NCI-H1694 (cell line): ENCODE measurements at places on chromosomes 6 and 20.
A peak's percentile ranks its signal among the peaks of the same experiment; 100 is the strongest.

DNA sequence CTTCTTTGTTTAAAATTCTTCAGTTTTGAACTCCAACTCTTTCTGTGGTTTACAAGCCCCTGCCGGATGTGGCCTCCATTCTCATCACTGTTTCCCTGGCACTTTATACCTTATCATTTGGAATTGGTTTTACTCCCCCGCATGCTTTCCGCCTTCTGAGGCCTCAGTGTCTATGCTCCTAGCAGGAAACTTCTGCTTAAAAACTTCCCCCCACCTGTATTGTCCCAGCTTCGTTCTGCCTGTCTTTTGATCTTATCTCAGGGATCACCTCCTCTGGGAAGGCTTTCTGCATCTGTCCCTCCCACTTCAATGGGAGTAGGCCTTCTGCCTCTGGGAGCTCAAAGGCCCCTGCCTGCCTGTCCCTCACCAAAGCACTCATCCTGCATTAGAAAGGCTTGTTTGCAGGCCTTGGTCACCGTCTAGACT, 3.4 kb upstream of the ANGPT4 start:
- DNase-seq: no peak

DNA sequence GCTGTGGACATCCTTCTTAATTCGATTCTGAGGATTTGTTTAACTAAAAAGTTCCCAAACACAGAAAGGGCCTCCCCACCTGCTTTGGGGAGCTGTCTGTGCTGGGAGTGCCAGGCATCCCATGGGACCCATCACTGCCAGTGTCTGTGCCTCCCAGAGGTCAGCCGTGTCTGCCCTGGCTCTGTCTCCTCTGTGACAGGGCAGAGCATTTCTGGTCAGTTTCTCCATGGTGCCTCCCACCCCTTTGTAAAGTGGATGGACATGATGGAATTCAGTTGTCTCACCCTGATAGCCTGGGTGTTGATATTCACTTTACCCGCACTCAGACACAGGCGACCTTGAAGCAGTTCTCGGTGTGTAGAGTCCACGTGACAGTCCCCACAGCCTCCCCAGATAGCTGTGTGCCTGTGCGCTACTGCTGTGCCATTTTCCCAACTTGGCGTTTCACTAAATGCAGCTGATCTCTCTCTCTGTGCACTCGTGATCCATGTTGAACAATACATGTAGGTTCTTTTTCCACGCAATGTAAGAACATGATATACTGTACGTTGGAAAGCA, 70.5 kb downstream of the CDS2 start:
- no peak for DNase-seq

- DNase-seq: no peak
Observed at GRCh38 chr6:114286211-114286610, 56.6 kb downstream of the HS3ST5 start.

- no peak for DNase-seq
Observed at GRCh38 chr6:48057601-48058000, 53.4 kb downstream of the PTCHD4 start.

DNA sequence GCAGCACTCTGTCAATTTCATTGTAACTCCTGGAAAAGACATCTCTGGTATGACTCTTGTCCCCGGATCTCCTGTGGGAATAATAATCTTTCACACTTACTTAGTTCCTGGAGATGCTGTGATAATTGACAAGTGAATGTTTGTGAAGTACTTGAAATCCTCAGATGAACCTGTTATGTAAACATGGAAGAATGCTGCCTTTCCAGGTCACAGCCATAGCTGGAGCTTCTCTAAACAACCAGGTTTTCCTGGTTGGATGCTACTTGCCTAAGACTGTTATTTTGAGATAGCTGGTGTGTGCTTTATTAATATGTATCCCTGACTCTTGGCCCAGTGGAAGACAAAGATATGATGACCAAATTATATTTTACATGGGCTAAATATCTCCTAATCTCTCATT, 228.6 kb downstream of the KCNQ5 start:
- no peak for DNase-seq

- DNase-seq: no peak
Observed at GRCh38 chr6:128710315-128710714, 172.6 kb upstream of the LAMA2 start.

DNA sequence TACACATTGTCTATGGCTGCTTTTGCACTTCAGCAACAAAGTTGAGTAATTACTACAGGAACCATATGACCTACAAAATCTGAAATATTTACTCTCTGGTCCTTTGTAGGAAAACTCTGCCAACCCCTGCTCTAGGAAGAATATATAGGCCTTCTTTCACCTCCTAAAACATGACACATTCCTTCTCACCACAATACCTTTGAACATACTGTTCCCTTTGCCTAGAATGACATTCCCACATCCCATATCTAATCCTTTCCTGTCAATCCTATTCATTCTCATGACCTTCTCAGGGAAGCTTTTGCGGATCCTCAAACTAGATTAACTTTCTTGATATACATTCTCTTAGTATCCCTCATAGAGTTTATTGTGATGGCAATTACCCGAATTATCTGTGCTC, 18.0 kb upstream of the NCOA6 start:
- DNase-seq: no peak

DNA sequence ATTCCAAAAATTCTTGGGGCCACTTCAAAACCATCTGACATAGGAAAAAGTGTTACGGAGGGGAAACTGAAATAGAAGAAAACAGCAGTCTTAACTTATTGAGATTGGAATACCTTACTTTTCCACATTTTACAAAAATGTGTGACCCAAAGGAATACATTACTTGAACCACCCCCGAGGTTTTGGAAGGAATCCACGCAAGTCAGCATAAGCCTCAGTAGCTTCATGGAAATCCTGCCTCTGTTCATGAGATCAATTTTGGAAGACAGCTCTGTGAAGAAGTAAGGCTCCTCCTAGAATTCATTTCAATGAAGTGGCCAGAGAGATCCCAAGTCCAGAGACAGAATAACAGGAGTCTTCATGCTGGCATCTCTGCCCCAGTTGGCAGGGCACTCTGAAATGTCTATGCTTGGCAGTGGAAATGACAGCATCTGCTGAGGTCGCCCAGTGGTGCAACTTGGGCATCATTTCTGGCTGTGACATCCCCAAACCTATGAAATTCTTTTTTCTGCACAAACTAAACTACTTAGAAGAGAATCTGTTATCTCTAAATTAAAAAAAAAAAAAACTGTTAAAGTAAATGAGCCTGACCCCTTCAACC, 132.5 kb downstream of the EPM2A start:
- DNase-seq: no peak

DNA sequence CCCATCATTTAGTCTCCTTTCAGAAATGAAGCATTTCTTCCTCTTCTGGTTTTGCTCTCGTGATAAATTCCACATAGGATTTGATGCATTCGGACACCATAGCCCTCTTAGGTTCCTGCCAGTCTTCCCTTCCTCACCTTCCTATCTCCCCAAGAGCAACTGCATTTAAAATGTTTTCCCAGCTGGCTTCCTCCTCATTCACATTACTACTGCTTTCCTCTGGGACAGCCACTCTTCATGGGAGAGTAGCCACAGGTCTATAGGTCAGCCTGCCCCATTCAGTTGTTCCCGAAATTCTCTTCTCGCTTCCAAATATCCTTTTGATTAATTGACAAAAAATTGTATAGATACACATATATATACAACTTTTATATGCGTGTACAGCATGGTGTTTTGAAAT, 214.2 kb upstream of the PDE10A start:
- no peak for DNase-seq

DNA sequence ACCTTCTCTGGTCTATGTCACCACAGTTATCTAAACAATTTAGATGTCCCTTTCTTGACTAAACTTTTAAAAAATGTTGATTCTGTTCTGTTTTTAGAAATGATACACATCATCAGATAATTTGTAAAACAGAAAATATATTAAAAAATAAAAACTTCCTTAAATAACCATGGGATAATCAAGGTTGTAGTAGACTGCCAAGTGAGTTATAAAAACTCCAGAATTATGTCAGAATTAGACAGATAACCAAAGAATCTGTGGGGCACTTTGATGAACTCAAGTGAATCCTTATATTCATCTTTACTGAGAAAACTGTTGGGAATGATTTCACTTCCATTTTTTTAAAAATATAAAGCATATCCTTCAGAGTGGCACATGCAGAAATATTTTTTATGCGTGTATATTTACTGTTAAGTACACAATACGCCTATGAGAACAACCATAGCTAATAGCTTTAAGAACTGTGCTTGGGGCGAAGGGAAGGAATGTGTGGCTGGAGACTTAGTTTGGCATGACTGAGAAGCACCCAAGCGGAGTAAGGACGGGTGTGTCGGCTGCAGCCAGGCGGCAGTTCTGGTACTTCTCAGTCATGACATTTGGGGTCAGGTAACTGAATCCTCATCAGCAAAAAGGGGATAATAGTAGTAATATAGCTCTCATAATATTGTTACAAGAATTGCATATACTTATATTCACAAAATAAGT, 604.7 kb upstream of the CITED2 start:
- no peak for DNase-seq

DNA sequence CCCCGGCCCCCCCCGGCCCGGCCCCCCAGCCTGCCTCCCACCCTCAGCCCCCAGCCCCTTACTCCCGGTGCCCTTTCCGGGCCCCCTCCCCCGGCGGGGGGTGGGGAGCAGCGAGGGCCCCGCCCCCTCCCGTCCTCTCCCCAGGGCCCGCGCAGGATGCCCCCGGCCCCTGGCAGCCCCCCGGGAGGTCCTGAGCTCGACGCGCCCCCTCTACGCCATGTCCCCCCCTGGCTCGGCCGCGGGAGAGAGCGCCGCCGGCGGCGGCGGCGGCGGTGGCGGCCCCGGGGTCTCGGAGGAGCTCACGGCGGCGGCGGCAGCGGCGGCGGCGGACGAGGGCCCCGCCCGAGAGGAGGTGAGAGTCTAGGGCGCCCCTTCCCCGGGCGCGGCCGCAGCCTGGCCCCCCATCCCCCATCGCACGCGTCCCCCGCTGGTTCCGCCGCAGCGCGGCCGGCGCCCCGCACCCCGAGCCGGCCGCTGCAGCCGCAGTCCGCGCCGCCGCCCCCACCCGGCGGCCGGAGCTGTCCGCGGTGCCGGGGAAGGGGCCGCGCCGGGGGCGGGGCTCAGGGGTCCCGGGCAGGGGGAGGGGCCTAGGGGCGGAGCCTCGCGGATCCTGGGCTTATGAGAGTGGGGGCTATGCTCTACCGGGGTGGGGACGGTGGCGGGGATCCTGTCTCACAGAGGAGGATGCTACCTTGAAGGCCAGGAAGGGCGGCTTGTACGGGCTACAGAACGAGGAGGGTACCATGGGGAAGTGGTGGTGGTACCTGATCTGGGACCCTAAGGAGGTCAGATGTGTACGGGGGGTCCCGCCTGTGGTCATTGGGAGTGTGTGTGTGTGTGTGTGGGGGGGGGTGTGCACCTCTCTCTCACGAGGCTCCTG, 516 bp downstream of the TMEM151B start:
- peak; percentile 26 for DNase-seq

DNA sequence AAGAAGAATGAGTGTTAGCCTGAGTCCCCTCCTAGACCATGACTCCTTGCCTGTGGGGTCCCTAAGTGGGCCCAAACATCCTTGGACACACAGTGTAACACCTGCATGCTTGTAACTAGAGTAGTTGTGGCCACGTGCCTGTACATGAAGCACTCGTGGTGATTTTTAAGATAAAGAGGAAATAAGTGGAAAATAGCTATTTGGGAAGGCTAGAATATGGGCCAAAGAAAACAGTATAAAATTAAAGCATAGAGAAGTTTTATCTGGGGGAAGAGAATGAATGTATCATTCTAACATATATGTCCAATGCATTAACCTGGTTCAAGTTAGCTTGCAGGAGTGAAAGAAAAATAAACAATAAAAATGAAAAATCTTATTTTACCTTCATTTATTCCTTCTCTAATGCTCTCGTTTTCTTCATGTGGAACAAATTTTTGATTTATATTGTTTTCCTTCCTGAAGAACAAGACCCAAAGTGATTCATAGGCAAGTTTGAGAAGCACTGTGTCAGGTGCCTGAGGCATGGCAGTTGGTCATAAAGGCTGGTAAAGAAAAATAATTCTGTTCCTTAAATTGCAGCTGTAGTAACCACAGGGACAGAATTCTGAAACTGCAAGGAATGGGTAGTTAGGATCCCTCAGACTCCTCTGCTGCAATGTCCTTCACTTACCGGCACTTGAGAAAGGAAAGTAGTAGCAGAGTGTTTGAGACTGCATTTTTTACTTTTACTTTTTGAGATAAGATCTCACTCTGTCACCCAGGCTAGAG, 8.5 kb upstream of the CST3 start:
- DNase-seq: no peak

DNA sequence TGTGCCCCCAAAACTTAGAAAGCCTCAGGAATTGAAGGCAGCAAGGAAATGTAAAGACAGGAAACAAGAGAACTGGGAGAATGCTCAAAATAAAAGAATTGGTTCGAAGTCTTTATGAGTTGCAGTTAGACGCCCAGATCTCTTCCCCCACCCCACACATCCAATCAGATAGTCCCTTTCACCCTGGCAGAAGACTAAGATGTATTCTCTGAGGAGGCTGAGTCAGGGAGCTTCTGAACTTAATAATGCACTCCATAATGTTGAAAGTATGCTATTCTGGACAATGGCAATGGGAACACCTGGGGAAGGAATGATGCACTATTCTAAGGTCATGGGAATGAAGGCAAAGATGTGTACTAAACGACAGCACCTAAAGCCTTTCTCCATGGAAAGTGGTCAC, 173.6 kb downstream of the MTFR2 start:
- DNase-seq: no peak

- DNase-seq: no peak
Observed at GRCh38 chr6:75081921-75082320, 123.9 kb downstream of the COL12A1 start.

GRCh38 chr6:119887666-119888065, 538.1 kb upstream of the MAN1A1 start:
- no peak for DNase-seq

DNA sequence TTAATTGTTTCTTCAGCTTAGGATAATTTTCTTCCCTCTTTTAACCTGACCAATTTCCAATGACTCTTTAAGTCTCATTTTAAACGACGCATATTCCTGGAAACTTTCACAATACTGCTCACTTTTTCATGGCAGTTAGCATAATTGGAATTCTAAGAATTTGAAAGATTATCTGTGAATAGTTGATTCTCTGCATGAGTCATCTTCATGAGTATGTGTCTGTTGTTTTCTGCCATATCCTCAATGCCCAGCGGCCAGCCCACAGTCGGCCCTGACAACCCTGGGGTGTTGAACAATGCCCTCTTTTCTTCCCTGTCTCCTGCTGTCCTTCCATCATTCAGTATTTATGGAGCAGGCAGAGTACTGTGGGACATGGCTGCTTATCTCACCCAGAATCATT, 554.2 kb downstream of the CDH26 start:
- no peak for DNase-seq

DNA sequence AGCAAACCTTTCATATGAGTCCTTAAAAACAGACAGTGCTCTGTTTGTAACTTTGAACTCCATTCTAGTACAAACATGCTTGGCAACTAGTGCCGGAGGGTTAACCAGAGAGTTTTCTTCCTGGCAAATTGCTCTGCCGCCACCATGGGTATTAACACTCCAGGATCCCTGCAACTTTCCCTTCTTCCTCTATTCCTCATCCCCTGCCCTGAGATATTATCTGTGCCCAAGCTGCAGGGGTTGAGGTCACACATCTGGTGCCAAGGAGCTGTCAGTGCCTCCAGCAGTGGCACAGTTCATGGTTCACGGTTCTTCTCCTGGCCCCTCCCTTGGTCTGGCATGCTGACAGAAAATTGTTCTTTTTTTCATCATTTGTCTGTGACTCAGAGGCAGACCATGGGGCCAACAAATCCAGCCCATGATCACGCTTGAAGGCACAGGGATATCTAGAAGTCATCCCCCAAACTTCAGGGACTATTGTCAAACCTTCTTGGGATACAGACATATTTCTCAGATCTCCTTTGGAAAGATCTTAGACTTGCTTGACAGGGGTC, 77.5 kb downstream of the ATXN1 start:
- DNase-seq: no peak
